ENCODE measurements at places on chromosomes 6 and 20. TPM values are rescaled to one million over a fixed set of nuclear protein-coding genes. Genes with fewer than 3 reads are reported as not detected.

DNA sequence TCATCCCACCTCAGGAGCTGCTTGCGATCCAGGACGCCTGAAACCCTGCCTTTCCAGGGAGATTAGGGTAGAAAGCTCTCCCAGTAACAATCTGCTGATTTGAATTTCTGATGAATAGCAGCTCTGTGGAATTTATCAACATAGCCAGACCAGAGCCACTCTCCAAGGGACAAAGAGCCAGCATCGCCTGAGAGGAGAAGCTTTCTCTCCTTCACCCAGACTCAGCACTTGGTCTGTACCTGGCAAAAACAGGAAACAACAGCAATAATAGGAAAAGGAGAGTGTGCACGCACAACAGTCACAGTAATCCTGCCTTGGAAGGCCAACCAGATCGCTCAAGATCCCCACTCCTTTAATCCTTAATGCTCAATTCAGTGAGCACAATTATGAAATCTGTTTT, 22.3 kb upstream of the ROS1 start:
- no peak for DNase-seq

- no peak for DNase-seq
Observed at GRCh38 chr6:148249679-148250375, 92.8 kb upstream of the SASH1 start.

GHRH gene
- total RNA-seq = not detected

DNA sequence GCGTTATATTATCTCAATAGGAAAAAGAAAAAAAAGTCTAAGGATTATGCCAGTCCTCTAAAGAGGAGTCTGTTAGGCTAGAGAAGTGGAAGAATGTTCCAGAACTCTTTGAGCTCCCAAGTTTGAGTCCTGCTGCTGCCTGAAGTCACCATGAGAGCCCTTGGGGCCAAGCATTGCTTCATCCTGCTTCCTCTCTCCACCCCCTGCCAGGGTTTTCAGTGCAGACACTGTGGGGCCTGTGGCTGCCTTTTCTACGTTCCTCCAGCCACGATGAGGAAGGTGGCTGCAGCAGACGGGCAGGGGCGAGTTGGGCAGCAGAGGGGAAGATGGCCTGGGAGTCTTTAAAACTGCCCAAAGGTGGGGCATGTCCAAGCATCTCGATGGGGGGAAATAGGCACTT, 214.4 kb upstream of the KCNG1 start:
- DNase-seq = no peak

GRCh38 chr6:169473663-169474062, 220.0 kb upstream of the THBS2 start:
- no peak for DNase-seq

ENPP5 gene
- total RNA-seq = 7.5 TPM
